Urinary bladder (tissue), 4 donors: ENCODE measurements at places on chromosomes 4 and X. TPM values are rescaled to one million over a fixed set of nuclear protein-coding genes. Genes with fewer than 3 reads are reported as not detected.

Gene PABPC1L2A
- 0.03 TPM for polyA plus RNA-seq

Gene ENPEP
- 2.0 TPM for polyA plus RNA-seq

Gene ASB9
- 2.0 TPM for polyA plus RNA-seq

Gene HEPH
- 31.3 TPM for polyA plus RNA-seq

Gene SHROOM4
- 3.5 TPM for polyA plus RNA-seq

Gene DRP2
- polyA plus RNA-seq: 0.75 TPM
